ENCODE measurements at places on chromosomes 7 and 10.

DNA sequence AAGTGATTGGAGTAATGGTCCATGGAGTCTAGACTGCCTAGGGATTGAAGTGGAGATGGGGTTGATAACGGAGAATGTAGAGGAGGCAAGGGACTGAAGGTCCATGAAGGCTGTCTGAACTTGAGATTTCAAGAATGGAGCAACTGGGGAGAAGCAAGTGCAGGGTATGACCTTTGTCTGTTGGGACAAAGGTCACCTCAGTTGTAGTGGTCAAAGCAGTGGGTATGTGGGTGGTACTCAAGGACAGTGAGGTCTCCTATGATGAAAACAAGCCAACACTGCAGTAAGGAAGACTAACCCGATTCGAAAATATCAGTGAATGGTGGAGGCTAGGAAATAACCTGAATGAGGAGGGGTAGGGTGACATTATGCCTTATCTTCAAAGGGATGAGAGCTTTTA, 5.4 kb upstream of the DDX21 start:
- DNase-seq: no peak

DNA sequence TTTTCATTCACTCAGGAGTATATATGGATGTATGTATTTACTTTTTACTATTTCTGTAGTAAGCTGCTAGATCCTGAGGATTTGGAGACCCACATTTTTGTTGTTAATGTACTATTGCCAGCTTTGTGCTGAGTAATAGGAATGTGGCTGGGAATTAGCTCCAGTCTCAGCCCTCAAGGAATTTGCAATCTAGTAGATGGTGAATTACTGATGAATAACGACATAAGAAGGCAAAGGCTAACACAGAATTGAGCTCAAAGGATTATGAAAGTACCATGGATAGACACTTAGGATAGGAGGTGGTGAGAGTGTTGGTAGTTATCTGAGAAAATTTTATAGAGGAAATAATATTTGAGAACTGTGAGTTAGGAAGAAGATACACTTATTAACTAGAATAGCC, 19.9 kb downstream of the CASD1 start:
- DNase-seq: no peak

DNA sequence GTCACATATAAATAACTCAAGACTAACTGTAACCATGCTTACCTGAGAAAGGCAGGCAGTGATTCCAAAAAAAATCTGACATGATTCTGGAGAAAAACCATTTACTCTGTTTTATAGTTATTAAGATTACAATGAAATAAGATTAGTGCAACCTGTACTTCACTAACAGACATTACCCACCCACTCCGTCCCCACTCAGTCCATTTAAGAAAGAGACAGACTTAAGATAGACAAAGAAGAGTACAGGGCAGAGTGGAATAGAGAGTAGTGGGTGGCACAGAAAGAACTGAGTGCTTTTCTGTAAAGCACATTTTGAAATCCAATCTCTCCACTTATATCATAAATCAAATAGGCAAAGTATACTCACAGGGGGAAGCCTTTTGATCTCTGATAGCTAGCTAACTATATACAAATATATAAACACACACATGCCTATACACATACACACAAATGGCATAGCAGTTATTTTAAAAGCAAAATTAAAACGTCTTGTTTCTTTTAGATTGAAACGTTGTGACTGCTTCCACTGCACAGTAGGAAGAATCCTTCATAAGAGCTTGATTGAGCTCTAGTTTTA, 11.9 kb downstream of the PAXIP1 start:
- no peak for DNase-seq

DNA sequence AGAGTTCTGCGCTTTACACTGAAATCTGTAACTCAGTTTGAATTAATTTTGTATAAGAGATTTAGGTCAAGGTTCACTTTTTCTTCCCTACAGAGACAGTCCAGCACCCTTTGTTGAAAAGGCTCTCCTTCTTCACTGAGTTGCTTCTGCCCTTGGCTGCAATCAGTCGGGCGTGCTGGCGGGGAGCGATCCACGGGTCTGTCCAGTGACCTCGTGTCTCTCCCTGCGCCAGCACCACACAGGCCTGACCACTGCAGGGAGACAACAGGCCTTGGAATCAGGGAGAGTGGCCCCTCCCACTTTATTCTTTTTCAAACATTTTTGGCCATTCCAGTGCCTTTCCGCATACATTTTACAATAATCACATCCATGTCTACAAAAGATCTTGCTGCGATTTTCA, 66.9 kb downstream of the AMZ1 start:
- DNase-seq: no peak

GRCh38 chr10:100670368-100670767, 75.0 kb upstream of the PAX2 start:
- DNase-seq: no peak

GRCh38 chr7:105583061-105583460, 1.8 kb upstream of the EFCAB10 start:
- DNase-seq: no peak

DNA sequence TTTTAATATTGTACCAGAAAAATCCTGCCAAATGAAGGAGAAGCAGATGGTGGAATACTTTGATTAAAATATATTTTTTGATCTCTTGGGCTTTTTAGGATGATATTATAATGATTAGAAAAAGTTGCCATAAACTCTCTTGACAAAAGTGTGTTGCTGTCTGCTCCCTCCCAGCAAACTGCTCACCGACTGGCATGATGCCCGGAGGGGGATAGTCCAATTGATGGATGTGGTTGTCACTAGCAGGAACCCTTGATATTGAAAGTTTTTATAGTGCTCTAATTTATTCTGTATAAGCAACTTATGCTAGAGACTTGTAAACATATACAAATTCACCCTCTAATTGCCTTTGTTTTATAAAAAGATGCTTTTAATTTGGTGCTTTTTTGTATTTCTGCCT, 114.0 kb downstream of the DNAH11 start:
- no peak for DNase-seq

GRCh38 chr10:132962623-132963429, 20.5 kb upstream of the CFAP46 start:
- DNase-seq: no peak

GRCh38 chr7:1325246-1325645, 92.6 kb downstream of the UNCX start:
- no peak for DNase-seq

DNA sequence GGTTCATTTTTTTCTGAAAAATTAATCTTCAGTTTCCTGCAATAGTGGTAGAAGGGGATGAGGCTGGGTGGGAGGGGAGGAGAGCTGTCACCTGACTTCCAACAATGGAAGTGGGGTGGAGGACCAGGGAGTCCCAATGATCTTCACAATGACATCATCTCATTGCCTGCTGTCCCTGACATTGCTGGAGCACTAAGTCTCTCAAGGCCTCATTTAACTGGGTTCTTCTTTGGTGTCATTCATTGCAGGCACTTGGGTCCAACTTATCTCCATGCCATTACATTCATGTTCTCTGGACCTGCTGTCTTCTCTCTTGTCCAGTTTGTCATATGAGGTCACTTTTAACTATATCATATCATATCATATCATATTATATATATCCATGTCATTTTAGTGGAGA, 34.4 kb downstream of the PRTFDC1 start:
- no peak for DNase-seq

DNA sequence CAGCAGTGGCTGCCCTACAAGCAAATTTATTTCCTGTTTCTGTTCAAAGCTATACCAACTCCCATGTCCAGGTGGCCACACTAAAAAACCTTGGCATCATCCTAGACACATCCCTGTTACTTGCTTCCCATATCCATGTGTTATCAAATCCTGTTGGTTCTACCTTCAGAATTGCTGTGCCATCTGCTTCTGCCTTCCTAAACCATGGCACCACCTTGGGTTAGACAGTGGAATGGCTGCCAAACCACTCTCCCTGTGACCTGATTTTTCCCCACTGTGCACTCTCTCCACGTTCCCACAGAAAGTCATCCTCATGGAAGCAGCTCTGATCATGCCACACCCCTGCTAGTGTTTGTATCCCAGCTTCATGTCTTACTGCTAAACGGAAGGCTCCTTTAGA, 697.6 kb upstream of the GALNT17 start:
- no peak for DNase-seq

- no peak for DNase-seq
Measured at GRCh38 chr7:96827701-96828100, 118.1 kb upstream of the SEM1 start.

GRCh38 chr10:89210794-89211425, 3.8 kb upstream of the CH25H start:
- no peak for DNase-seq

- no peak for DNase-seq
Measured at GRCh38 chr7:144000020-144000419, at the start of gene OR6B1. Gene OR6B1, plus strand, starts transcription at chr7:144000320. Its CDS starts 3,677 bp downstream, at chr7:144003997.

DNA sequence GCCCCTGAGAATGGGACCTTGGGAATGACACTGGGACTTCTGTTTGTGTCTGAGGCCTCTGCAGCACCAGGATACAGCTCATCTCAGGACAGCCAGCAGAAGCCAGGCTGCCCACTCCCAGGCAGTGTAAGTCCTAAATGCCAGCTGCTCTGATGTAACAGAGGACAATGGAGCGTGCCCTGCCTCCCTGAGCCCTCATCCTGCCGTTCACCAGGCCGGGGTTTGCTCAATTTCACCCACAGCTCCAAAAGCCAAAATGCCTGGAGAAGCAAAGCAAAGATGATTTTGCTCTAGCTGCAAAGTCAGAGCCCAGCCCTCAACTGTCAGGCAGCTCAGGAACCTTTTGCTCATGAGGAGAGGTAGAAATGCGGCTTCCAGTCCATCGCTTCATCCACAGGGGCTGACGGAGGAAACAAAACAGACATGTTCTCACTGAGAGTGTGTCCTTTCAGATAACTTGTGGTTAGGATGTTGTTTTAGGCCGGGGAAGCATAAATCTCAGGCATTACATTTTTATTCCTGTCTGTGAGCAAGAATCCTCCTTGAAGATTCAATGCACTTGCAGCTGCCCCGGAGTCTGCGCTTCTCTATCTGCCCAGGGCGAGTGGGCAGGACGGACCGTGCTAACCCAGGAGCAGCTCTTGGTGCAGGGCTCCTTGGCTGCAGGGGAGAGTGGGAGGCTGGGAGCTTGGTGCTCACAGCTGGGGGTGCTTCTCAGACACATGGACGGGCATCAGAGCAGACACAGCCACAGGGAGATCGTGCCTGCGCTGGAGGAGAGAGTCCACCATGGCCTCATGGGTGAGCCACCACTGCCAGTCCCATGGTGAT, 83.2 kb upstream of the CHST15 start:
- peak; percentile 22 for DNase-seq

- DNase-seq: no peak
Measured at GRCh38 chr7:109893231-109893630, 1197.7 kb upstream of the LRRN3 start.

DNA sequence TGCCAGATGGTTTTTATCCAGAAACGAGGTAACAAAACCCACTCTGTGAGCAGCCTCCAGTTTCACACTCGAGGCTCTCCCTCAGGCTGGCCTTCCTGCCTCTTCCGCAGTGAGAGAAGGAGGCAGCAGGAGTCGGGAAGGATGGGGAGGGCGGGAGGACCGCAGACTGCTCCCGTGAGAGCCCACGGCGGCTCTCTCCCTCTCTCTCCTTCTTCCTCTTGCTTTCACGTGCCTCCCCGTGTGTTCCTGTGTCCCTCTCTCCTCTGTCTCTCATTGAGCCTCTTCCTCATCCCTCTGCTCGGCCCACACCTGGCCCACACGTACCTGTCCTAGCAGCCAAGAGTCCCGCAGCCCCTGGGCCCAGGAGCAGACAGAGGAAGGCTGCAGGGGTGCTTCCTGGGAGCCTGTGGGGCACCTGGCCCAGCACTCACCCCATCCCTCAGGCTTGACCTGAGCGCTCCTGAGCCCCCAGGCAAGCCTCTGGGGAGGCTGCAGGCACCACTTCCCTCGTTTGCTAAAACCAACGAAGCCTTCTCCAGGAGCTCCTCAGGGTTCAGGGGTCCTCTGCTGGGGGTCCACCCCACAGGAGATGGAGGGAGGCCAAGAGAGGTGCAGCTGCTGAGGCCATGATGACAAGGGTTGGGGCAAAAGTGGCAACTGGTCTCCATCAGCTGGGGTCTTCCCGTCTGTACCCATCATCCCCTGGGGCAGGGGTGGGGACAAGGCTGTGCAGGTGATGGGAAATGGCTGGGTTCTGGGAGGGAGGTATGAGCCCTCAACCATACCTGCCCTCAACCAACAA, 13.6 kb downstream of the SPOCK2 start:
- no peak for DNase-seq

- no peak for DNase-seq
Measured at GRCh38 chr10:93223336-93223735, 149.6 kb downstream of the CYP26A1 start.

DNA sequence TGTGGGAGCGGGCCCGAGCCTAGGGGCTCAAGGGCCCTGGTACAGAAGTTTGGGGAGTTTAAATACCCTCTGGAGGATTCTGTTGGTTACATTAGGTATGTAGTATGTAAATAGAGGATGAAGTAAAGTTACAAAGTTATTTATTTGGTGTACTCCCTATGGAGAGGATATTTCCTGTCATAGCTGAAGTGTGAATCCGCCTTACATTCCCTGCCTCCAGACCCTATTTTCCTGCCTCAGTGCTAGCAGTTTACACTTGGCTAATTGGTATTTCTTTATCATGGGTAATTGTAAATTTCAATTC, 60.6 kb upstream of the KLF14 start:
- no peak for DNase-seq

GRCh38 chr10:4678023-4678950, 147.7 kb upstream of the AKR1E2 start:
- DNase-seq: no peak

- no peak for DNase-seq
Measured at GRCh38 chr10:42941295-42941644, 135.6 kb upstream of the RET start.

DNA sequence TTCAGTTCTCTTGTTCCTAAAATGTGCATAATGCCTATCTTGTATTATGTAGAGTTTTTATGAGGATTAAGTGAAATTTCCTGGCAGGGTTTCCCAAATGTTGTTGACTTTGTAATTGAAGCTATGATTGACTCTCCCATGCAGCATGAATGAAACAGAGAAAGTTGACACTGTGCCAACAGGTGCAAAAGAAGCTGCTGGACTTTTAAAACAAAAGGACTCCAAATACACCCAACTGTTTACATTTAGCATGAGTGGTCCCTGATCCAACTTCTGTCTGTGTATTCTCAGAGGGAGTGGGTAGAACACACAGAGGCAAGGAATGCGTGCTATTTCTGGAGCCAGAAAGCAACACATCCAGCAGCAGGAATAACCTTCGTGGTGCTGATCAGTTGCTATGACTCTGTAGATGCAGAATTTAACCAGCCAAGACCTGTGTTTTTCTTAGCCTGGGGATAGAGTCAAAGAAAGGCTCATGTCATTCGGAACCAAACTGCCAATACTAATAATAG, 14.4 kb upstream of the RBM20 start:
- DNase-seq: no peak

DNA sequence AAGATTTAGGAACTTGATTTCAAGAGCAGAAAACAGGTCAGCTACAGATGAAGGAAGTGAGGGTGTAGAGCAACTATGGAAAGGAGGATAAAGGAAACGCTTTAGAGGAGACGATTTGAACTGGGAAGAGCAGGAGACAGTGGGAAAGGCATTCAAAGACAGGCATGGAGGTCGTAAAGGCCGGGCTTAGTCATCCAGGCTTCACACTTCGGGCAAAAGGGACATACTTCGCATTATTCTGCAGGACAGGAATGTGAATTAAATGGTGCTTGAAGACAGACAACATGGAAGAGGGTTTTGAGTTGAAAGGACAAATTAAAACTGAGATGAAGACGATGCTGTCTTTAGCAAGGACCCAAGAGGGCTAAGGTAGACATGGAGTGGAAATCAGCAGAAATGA, 8.1 kb downstream of the FAM171A1 start:
- no peak for DNase-seq
